ENCODE measurements at places on chromosomes 4 and X.

GRCh38 chr4:169841776-169842175 lies 84.0 kb upstream of the HPF1 start:
- DNase-seq: no peak

DNA sequence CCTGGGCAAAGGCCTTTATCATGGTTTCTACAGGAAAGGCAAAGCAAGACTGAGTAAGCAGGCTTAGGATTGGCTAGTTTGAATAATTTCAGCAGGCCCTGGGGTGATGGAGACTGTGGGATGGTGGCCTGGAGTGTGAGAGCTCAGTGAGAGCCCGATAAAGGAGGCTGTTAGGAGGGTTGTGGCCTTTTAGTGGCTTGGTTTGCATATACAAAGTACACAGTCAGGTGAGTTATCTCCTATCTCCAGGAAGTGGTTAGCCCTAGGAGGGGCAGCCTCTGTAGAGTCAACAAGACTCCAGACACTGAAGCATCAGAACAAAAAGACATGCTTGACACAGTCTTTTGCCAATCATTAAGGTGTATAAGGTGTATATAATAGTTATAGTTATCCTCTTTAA lies 157.2 kb downstream of the CFAP299 start:
- DNase-seq: peak; percentile 19

DNA sequence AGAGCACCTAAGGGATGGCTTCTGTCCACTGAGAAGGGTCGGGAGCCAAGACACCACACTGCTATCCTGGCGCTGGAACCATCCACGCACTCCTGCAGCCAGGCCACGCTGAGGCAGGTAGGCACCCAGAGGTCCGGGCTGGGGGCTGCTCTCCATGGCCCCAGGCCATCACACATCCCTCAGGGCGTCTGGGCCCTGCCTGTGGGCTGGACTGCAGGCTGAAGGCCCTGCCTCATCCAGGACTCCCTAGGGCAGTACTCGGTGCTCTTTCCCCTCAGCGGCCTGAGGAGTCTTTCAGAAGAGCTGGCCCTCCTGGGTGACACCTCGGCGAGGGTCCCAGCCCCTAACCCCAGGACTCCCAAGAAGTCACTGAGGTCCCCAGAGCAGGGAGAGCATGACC lies 17.7 kb downstream of the FGFR3 start:
- no peak for DNase-seq

DNA sequence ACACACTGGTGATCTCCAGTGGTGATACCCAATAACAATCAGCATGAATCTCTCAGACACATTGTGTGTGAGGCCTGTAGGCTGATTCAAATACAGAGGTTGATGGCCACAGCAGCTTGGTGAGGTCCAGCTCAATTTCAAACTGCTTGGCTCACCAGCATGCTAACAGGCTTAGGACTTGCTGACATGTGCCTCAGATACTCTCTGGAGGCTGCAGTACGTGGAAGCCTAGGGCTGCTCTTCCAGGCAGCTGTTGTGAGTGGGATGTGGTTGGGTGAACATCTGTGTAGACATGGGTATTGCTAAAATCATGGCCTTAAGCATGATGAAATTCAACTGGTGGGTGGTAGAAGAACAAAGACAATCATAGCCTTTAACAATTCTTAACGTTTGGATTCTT lies 4.3 kb downstream of the CXCL9 start:
- DNase-seq: no peak

GRCh38 chr4:162406637-162407365 lies 243.0 kb upstream of the FSTL5 start:
- no peak for DNase-seq

- no peak for DNase-seq
Measured at GRCh38 chr4:2649604-2650114, 106.5 kb downstream of the TNIP2 start.

DNA sequence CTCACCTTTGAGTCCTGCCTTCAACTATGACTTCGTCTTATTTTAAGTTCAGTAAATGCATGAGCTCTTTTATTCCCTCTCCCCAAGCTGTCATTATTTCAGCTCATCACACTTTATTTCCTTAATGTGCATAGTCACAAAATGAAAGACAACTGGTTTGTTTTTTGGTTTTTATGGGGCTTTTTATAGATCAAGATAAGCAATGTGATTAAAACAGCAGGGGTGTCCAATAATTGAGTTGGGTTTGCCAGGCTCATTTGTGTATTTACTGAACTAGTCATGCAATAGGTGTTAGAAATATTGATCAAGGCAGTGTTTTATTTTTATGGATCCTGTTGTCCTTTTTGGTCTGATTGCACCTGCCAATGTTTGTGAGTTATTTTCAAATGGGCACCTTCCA lies 102.2 kb downstream of the FRMPD4 start:
- no peak for DNase-seq

DNA sequence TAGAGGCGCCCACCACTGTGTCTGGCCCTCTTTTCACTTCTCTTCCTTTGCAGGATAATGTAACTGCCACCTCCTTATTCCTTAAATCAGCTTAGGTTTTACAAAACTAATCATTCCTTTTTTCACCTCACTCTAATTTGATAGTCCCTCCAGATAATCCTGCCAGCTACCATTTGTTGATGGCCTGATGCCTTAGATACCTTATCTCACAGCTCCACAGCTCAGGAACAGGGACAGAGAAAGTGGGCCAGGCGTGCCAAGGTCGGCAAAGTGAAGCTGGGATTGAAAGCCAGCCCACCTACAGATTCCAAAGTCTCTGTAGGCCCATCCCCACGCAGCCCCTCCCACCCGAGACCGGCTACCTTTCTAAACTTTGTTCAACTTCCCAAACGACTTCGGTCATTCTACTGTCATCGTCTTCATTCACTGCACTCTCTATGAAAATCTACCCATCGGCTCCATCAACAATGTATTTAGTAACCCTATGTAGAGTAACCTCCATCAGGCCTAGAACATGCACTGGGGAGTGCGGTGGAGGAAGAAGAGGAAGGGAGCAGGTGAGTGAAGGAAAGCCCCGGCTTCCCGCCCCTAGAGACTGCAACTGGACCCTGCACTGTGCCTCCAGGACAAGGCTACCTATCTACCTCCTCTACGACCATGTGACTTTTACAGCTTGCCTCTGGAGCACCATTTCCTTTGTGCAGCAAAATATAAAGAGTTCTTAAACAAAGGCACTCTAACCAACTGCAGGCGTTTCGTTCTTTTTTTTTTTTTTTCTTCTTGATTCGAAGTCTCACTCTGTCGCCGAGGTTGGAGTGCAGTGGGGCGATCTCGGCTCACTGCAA lies 1.5 kb downstream of the CASP6 start:
- peak; percentile 75 for DNase-seq

DNA sequence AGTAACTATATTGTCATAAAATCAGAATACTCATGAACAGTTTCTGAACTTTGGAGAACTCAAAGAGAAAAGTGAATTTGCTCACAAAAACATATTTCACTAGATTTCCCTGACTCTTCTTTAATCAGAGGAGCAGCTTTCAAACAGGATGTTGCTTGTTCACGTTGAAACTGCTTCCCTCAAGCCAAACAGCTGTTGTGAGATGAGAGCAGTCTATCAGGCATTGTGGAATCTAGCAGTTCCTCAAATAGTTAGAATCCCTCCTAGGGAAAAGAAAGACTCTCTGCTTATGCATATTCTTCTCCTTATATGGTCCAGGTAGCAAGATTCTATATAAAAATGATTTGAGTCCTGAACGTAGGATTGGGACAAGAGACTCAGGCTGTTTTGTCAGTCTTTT lies 1012.1 kb downstream of the FAM133A start:
- no peak for DNase-seq

GRCh38 chr4:75142850-75143249 lies 209.9 kb downstream of the PARM1 start:
- no peak for DNase-seq

DNA sequence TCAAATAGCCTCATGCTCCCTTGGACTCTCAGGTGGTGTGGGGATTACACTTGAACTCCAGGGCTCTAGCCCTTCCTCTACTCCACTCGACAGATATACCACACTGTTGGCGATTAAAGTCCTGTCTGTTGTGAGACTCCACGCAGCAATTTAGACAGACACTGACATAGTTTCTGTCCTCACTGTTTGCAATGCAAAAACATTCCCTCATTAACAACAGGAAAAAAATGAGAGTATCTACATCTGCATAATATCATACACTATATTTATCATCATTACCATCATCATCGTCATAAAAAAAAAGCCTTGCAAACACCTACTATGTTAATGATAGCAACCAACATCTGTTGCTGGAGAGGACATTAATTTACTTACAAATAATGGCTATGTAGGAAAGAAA lies 132.4 kb downstream of the RASL11B start:
- no peak for DNase-seq

GRCh38 chr4:56787380-56787779 lies 34.1 kb downstream of the SPINK2 start:
- DNase-seq: peak; percentile 72

DNA sequence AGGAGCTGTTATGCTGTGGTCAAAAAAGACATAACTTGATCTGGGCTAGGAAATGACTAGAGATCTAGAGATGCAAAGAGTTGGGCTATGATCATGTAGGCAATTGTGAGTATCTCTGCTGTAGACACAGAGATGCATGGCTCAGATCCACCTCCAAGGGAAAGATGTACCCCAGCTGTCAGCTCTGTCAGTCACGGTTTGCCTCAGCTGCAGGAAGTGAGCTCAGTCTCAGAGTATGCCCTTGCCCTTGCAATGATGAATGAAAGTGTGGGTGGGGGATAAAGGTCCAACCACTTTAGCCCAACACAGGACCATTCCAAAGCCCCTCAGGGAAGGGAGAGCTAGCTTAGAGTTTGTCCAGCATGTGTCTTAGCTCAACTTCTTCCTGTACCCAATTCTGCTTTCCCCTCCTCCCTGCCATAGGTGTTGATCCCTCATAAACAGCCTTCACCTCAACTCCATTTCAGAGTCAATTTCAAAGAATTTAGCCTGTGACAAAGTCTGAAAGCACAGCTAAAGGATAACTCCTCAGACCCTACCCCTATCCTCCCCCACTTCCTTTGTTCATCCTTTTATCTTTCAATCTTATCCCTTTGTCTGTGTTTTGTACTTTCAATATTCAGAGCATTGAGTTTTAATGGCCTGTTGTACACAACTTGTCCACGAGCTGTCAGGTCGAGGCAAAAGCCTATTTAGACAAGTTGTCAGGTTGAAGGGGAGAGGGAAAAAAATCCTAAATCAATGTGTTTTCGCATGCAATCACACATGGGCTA lies 90.6 kb downstream of the MID1IP1 start:
- DNase-seq: no peak

DNA sequence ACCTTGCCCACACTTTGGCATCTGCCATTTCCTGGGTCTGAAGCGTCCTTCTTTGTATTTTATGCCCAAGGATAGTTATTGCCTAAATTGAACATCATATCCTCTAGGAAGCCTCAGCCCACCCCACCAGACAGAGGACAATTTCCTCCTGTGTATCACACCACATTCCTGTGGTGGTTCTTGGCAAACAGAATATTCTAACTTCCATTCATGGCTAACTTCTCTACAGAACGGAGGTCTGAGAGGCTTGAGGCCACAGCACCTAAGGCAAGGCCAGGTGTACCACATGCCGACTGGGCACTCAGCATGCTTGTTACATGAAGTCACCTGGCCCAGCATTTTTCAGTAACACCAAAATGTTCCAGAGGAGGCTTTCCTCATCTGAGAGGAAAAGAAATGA lies 42.4 kb downstream of the CD99L2 start:
- DNase-seq: no peak

GRCh38 chr4:30716681-30717207 lies 3.4 kb upstream of the PCDH7 start:
- DNase-seq: no peak

GRCh38 chr4:56757821-56758411 lies 63.6 kb downstream of the SPINK2 start:
- DNase-seq: peak; percentile 94

- DNase-seq: no peak
Measured at GRCh38 chr4:42905591-42905990, 13.1 kb downstream of the GRXCR1 start.

DNA sequence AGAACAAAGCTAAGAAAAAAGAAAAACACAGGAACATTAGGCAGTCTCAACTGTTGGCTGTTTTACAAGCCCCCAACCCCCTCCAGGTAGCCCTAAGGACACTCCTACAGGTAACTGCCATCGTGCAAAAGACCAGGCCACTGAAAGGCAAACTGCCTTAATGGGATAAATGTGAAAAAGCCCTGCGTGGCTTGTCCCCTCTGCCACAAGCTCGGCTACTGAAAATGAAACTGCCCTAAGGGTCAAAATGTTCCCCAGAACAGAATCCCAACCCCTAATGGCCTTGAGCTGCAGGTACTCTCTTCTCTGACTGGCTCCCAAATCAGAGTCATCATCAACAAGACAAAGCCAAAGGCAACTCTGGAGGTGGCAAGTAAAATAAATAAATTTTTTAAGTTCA lies 84.8 kb downstream of the MSN start:
- no peak for DNase-seq

GRCh38 chr4:174616661-174617060 lies 94.4 kb upstream of the HPGD start:
- no peak for DNase-seq

- no peak for DNase-seq
Measured at GRCh38 chr4:113445286-113445685, 316.3 kb downstream of the CAMK2D start.

GRCh38 chrX:49167740-49168108 lies 4.0 kb upstream of the PLP2 start:
- no peak for DNase-seq

GRCh38 chr4:126004941-126005340 lies 690.2 kb downstream of the FAT4 start:
- DNase-seq: peak; percentile 81

DNA sequence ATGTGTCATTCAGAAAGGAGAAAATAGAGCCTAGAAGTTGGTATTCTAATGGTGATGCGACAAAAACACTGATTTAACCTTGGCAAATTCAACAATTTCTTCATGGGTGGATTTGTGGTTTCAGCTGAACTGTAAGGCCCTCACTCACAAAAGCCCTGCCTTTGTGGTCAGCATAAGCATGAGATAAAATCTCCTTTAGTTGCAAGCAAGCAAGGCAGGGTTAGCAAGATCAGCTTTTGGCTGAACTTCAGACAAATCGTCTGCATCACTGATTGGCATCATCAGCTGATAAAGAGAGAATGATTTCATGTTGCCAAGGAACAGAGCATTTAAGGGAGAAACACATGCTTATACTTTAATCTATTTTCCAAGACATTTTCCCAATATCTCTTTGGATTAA lies 2582.2 kb downstream of the PCDH7 start:
- no peak for DNase-seq

- DNase-seq: no peak
Measured at GRCh38 chrX:100591256-100592051, 6.7 kb downstream of the TNMD start.

- no peak for DNase-seq
Measured at GRCh38 chr4:170413951-170414350, 324.2 kb upstream of the AADAT start.

DNA sequence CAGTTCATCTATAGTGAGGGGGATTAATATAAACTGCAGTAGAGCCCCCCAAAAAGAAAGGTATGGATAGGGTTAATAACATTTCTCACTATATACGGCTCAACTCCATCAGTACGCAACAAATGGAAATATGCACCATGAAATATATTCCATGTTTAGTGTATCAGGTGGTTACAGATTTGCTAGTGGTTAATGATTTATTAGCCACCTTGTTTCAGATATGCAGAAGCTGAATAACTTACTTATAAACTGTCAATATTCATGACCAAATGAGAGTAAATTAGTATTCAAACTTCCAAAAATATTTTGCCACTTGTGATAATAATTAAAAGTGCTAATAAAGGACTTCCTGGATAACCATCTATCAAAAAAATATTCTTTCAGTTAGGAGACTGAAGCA lies 14.8 kb downstream of the AMTN start:
- no peak for DNase-seq

GRCh38 chr4:169506903-169507302 lies 105.5 kb downstream of the NEK1 start:
- no peak for DNase-seq

Measured in ELF-1 (cell line).